Lower leg skin (tissue), 4 donors: ENCODE measurements at places on chromosomes 6 and 20. TPM values are rescaled to one million over a fixed set of nuclear protein-coding genes. Genes with fewer than 3 reads are reported as not detected.

DNA sequence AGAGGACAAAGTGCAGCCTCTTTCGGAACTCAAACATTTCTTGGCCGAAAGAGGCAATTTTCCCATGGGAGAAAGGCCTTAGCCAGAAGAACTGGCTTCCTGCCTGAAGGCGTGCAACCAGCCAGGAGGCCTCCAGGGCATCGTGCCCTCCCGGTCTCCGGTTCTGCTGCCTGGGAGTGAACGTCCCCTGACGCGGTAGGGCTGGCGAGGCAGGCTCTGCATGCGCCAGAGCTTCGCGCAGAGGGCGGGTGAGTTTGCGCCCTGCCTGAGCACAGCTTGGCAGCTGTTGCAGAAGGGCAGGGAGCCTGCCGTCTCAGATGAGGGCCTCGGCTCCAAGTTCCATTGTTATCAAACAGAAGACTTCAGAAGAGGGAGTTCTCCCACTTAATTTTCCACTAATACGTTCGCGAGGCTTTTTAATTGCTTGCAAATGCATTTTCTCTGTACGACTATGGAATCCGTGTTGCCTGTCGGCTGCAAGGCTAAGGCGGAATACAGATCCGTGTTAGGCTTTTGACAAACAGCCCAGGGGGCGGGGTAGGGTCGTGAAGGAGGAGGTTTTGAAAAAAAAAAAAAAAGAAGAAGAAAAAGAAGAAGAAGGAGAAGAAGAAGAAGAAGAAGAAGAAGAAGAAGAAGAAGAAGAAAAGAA, 5.5 kb upstream of the TFAP2D start:
- no peak for DNase-seq

The NOX3 gene
- total RNA-seq = not detected

- no peak for DNase-seq
Observed at GRCh38 chr6:6570929-6571671, 17.4 kb upstream of the LY86 start.

DNA sequence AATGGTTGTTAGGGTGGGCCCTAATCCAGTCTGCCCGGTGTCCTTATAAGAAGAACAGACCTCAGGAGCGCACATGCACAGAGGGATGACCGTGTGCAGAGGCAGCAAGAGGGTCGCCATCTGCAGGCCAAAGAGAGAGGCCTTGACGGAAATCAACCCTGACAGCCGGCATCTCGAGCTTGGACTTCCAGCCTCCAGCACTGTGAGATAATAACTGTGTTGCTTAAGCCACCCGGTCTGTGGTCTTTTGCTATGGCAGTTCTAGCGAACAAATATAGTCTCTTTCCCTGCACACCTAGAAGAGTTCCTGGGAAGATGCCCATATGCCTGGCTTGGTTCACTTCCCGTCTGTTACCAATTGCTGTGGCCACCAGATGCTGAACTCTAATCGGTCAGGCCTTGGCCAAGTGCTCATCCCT, 35.3 kb upstream of the PTGIS start:
- DNase-seq = no peak

DNA sequence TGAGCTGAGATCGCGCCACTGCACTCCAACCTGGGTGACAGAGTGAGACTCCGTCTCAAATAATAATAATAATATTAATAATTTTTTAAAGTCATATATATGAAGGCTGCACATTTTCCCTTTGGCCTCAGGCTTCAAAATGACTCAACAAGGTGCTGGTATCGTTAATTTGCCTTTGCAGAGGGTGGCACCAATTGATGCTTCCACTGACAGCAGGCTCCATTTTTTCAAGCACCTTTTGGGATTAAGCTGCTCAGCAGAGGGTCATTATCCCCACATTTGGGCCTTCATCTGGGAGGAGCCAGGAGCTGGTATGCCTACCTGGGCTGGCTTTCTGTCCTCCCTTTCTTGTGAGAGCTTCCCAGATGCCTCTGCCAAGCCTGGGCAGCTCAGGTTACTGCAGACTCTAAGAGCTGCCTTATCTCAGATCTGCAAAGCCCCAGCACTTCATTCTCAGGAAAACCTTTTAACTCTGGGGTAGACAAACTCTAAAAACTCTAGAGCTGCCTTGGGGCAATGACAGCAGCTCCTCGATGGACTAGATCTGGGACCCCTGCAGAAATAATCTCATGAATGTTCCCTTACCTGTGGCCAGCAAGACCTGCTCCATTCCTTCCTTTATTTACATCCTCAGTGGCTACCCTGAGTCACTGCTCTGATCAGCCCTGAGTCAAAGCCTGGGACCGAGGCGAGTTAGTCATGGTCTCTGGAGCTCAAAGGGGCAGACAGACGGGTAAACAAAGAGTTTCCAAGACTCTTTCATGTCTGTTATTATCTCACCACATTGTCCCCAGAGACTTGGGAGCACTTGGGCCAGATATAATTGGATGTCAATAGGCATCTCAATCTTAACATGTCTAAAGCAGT, 80.0 kb upstream of the EYA2 start:
- no peak for DNase-seq

DNA sequence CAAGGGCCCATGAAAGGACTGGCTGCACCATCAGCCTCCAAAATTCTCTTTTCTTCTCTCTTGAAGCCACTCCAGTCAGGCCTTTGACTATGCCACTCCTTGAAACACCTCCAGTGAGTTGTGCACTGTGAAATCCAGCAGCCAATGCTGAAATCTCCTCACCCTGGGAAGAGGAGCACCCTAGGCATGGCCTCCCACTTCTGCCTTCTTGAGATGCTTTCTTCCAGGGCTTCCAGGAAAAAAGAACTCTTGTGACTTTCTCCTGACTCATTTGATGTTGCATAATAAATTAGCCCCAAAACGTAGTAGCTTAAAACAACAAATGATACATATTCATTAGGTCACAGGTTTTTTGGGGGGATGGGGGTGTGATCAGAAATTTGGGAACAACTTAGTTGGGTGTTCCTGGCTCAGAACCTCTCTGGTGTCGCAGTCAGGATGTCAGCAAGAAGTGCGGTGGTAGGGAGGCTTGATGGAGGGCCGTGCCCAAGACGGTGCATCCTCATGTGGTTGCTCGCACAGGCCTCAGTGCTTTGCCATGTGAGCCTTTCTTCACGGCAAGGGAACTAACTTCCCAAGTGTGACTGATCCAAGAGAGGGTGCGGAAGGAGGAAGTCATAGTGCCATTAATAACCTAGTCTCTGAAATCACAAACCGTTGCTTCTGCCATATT, 12.1 kb downstream of the NCR2 start:
- no peak for DNase-seq

DNA sequence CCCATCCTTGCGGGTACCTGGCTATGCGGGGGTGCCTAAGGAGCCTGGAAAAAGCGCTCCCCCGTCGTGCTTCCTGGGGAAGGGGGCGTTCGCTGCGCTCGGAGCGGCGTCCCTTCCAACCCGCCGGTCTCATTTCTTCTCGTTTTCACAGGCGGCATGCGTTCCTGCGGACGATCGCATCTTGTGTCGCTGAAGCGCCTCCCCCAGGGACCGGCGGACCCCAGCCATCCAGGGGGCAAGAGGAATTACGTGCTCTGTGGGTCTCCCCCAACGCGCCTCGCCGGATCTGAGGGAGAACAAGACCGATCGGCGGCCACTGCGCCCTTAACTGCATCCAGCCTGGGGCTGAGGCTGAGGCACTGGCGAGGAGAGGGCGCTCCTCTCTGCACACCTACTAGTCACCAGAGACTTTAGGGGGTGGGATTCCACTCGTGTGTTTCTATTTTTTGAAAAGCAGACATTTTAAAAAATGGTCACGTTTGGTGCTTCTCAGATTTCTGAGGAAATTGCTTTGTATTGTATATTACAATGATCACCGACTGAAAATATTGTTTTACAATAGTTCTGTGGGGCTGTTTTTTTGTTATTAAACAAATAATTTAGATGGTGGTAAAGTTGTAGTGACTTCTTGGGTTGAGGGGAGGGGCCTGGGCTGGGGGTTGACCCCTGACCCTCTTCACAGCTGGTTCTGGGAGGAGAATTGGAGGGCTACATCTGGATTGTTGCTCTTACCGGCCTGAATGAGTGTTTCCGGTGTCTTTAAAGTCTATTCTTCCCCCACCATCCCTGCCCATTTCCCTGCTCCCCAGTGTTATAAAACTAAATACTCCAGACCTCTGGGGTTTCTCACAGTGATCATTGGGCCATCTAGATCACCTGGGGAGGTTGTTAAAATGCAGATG, 1.1 kb downstream of the ID1 start:
- peak; percentile 88 for DNase-seq

The SUMO4 gene
- 1.8 TPM for total RNA-seq
